ENCODE measurements at places on chromosomes 7 and 10. TPM values are rescaled to one million over a fixed set of nuclear protein-coding genes. Genes with fewer than 3 reads are reported as not detected.

ARMS2 gene
- not detected for total RNA-seq

MDH2 gene
- 186 TPM for total RNA-seq

TRIL gene
- total RNA-seq, result not detected

- no peak overlapping the region for H3K27ac ChIP-seq
- H3K36me3 ChIP-seq, result no peaks in the 10 kb centered on the region
- no peak for DNase-seq
- H3K4me3 ChIP-seq, result no peak overlapping the region
- H3K4me1 ChIP-seq, result no peaks in the 10 kb centered on the region
Observed at GRCh38 chr7:18993933-18994668, 123.3 kb downstream of the TWIST1 start.

DNA sequence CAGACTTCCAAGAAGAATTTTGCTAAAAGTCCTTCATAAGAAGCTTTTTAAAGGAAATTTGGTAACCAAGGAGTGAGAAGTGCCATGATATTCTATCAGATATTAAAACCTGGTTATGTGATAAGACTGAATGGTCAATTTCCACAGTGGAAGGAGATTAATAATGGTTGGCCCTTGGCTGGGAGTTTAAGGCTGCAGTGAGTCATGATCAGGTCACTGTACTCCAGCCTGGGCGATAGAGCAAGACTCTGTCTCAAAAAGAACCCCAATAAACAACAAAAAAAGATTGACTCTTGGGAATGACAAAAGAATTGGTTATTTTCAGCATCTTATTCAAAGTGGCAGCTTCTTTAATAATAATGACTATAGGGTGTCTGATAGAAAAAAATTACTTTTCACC lies 37.2 kb downstream of the EXOC4 start:
- DNase-seq, result no peak
- peaks cover 46% of the 10 kb centered on the region for H3K36me3 ChIP-seq
- no peak overlapping the region for H3K4me3 ChIP-seq
- no peaks in the 10 kb centered on the region for H3K27me3 ChIP-seq
- H3K27ac ChIP-seq, result no peak overlapping the region

DNA sequence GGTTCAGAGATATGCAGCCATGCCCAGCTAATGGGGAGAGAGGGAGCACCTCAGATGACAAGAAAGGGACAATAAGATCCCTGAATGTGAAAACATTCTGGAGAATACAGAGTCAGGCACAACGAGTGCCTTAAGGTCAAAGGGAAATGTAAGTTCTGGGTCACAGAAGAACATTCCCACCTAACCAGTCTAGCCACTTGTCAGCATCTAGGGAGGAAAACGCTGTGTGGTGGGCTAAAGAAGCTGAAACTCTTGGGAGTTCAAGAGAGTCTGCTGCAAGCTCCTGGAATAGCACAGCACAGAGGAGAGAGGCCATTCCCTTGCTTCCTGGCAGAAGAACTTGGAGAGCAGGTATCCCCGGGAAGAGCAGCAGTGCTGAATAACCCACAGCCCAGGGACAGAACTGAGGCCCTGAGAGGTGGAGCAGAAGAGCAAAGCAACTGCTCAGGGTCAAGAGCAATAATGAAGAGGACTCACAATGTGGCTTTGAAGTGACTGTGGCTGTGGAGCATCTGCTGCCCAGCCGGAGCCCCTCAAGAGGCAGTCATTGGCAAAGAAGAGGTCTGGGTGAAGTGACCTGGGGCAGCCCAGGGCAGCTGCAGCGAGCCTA lies 182.3 kb downstream of the NPSR1 start:
- H3K27ac ChIP-seq, result no peak overlapping the region
- H3K27me3 ChIP-seq, result peaks cover 7% of the 10 kb centered on the region
- H3K36me3 ChIP-seq, result no peaks in the 10 kb centered on the region
- H3K4me3 ChIP-seq, result no peak overlapping the region
- no peak for DNase-seq

GRCh38 chr10:71666639-71667386 lies 52.8 kb downstream of the C10orf105 start:
- no peaks in the 10 kb centered on the region for H3K36me3 ChIP-seq
- H3K27ac ChIP-seq, result no peak overlapping the region
- peaks cover 8% of the 10 kb centered on the region for H3K4me1 ChIP-seq
- DNase-seq, result no peak
- H3K27me3 ChIP-seq, result peaks cover 2% of the 10 kb centered on the region
- H3K4me3 ChIP-seq, result no peak overlapping the region

- no peaks in the 10 kb centered on the region for H3K36me3 ChIP-seq
- peaks cover 1% of the 10 kb centered on the region for H3K4me1 ChIP-seq
- H3K27ac ChIP-seq, result no peak overlapping the region
- DNase-seq, result no peak
- no peak overlapping the region for H3K4me3 ChIP-seq
Observed at GRCh38 chr7:55436457-55436856, 71.3 kb downstream of the LANCL2 start.

DNA sequence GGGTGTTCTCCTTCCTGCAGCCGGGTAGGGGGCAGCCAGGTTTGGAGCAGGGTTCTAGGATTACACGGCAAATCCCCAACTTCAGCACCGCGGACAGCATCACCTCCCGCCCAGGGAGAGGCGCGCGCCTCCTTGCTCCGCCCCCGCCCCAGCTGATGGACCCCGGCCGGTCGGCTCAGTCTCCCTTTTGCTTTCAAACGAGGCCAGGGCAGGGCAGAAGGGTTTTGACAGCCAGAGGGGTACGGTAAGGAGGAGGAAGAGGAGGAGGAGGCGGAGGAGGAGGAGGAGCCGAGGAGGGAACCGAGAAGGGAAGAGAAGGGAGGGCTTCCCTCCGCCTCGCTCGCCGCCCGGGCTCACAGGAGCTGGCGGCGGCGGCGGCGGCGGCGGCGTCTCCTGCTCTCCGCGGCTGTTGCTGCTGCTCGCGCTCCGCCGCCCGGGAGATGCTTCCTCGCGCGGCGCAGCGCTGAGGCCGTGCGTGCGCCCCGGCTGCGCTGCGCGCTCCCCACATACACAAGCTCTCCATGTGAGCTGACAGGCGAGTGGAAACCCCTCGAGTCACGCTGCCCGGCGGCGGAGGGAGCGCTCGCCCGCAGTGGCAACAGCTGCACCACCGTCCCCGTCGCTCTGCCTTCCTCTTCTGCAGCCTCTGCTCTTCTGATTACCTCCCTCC lies 615 bp upstream of the CNTNAP2 start:
- H3K27ac ChIP-seq, result no peak overlapping the region
- H3K36me3 ChIP-seq, result no peaks in the 10 kb centered on the region
- H3K4me1 ChIP-seq, result peaks cover 6% of the 10 kb centered on the region
- DNase-seq, result peak; percentile 41
- H3K27me3 ChIP-seq, result peaks cover 26% of the 10 kb centered on the region
- peak overlapping the region; percentile 13 for H3K4me3 ChIP-seq

- H3K4me1 ChIP-seq, result peaks cover 1% of the 10 kb centered on the region
- H3K36me3 ChIP-seq, result peaks cover 9% of the 10 kb centered on the region
- H3K4me3 ChIP-seq, result no peak overlapping the region
- H3K27me3 ChIP-seq, result no peaks in the 10 kb centered on the region
- H3K27ac ChIP-seq, result no peak overlapping the region
Observed at GRCh38 chr10:112607506-112607905, 160.5 kb downstream of the VTI1A start.

- H3K36me3 ChIP-seq, result no peaks in the 10 kb centered on the region
- H3K27ac ChIP-seq, result no peak overlapping the region
- H3K4me1 ChIP-seq, result peaks cover 2% of the 10 kb centered on the region
- H3K27me3 ChIP-seq, result no peaks in the 10 kb centered on the region
- H3K4me3 ChIP-seq, result no peak overlapping the region
Observed at GRCh38 chr7:101722247-101722646, 93.2 kb upstream of the MYL10 start.

- H3K4me1 ChIP-seq, result peaks cover 27% of the 10 kb centered on the region
- no peaks in the 10 kb centered on the region for H3K27me3 ChIP-seq
- no peak for DNase-seq
- no peak overlapping the region for H3K27ac ChIP-seq
- H3K36me3 ChIP-seq, result peaks cover 4% of the 10 kb centered on the region
- H3K4me3 ChIP-seq, result no peak overlapping the region
Observed at GRCh38 chr7:135995748-135996147, 18.6 kb upstream of the MTPN start.

DNA sequence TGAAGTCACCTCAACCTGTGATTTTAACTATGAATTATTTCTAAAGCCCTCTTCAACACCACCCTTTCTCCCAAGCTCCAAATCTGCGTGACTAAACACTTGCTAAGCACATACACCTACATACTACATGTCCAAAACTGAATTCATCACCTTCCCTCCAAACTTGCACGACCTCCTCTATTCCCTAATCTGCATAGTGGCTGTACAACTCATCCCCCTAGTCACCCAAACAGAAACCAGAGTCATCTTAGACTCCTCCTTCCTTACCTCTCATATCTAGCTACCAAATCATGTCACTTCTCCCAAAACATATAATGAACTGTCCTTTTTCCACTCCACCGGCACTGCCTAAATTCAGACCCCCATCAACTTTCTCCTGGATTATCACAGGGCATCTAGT lies 16.2 kb downstream of the ARHGAP21 start:
- DNase-seq, result no peak
- no peaks in the 10 kb centered on the region for H3K27me3 ChIP-seq
- H3K4me1 ChIP-seq, result peaks cover 19% of the 10 kb centered on the region
- no peak overlapping the region for H3K27ac ChIP-seq
- no peak overlapping the region for H3K4me3 ChIP-seq

DNA sequence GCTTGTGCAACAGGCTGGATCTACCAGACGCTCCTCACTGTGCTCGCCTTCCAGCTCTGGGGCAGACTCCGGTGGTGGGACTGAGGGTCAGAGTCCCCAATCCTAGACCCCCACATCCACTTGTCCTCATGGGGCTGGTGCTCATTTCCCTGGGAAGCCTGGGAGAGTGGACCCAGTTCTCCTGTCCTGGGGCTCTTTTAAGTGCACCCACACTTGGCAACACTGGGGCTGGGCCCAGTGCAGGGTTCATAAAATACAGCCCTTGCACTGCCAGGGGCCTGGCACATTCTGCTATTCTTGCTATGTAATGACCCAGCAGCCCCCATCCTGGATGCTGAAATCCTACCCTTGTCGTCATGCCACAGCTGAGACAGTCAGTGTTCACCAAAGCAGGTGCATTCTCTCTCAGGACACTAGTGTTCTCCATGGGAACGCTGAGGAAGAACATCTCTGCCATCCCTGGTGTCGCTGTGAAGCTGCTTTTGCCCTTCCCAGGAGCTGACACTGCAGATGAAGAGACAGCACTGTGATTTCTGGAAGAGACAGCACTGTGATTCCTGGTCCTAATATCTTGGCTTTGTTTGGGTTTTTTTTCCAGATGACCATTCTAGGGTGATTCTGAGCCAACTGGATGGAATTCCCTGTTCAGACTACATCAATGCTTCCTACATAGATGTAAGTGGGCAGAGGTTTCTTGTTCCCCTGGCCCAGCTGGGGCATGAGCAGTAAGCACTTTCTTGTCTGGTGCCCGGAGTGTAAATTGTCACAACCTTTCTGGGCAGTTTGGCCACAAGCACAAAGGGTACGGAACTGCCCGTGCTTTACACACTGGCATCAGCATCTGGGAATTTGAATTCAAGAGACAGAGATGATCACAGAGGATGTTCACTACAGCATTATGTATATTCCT lies 65.6 kb downstream of the MKI67 start:
- no peak overlapping the region for H3K27ac ChIP-seq
- no peak for DNase-seq
- no peak overlapping the region for H3K4me3 ChIP-seq
- H3K4me1 ChIP-seq, result peaks cover 49% of the 10 kb centered on the region

GRCh38 chr7:47833211-47833610 lies 115.1 kb downstream of the PKD1L1 start:
- H3K36me3 ChIP-seq, result no peaks in the 10 kb centered on the region
- H3K27me3 ChIP-seq, result peaks cover 4% of the 10 kb centered on the region
- DNase-seq, result no peak
- no peak overlapping the region for H3K27ac ChIP-seq
- H3K4me1 ChIP-seq, result peaks cover 5% of the 10 kb centered on the region

GRCh38 chr10:25017154-25017590 lies 760 bp downstream of the THNSL1 start:
- no peaks in the 10 kb centered on the region for H3K27me3 ChIP-seq
- H3K36me3 ChIP-seq, result no peaks in the 10 kb centered on the region
- H3K4me1 ChIP-seq, result peaks cover 17% of the 10 kb centered on the region
- peak overlapping the region; percentile 79 for H3K4me3 ChIP-seq
- H3K27ac ChIP-seq, result peak overlapping the region; percentile 95

GRCh38 chr10:95472304-95473088 lies 88.7 kb downstream of the SORBS1 start:
- no peak overlapping the region for H3K4me3 ChIP-seq
- peaks cover 9% of the 10 kb centered on the region for H3K27me3 ChIP-seq
- H3K27ac ChIP-seq, result no peak overlapping the region

- no peaks in the 10 kb centered on the region for H3K4me1 ChIP-seq
- no peak overlapping the region for H3K27ac ChIP-seq
- H3K27me3 ChIP-seq, result no peaks in the 10 kb centered on the region
- H3K4me3 ChIP-seq, result no peak overlapping the region
- H3K36me3 ChIP-seq, result no peaks in the 10 kb centered on the region
- DNase-seq, result no peak
Observed at GRCh38 chr7:74037609-74038008, 9.6 kb downstream of the ELN start.

- DNase-seq, result no peak
- H3K36me3 ChIP-seq, result no peaks in the 10 kb centered on the region
- no peak overlapping the region for H3K4me3 ChIP-seq
- H3K27ac ChIP-seq, result no peak overlapping the region
Observed at GRCh38 chr10:122505885-122506645, 44.7 kb downstream of the HTRA1 start.

- no peak for DNase-seq
- no peaks in the 10 kb centered on the region for H3K4me1 ChIP-seq
- H3K36me3 ChIP-seq, result no peaks in the 10 kb centered on the region
Observed at GRCh38 chr10:96400465-96400864, 41.7 kb upstream of the OPALIN start.

Measured in activated CD8-positive, alpha-beta memory T cell treated with anti-CD3 and anti-CD28 coated beads, Interleukin-2, amount 10 ng/mL, durations not matched to agents 7 days and 5 days (primary cell).